Stimulated activated CD8-positive, alpha-beta memory T cell treated with anti-CD3 and anti-CD28 coated beads, Interleukin-4, amount 100 ng/mL, for 4 hours (primary cell): ENCODE measurements at places on chromosomes 13 and 19.

- DNase-seq = no peak
Observed at GRCh38 chr13:109058087-109058486, 428.7 kb downstream of the MYO16 start.

- DNase-seq = no peak
Observed at GRCh38 chr13:43368003-43368402, 344.6 kb downstream of the DNAJC15 start.

- DNase-seq = no peak
Observed at GRCh38 chr19:50826492-50827240, 3.1 kb upstream of the KLK1 start.

DNA sequence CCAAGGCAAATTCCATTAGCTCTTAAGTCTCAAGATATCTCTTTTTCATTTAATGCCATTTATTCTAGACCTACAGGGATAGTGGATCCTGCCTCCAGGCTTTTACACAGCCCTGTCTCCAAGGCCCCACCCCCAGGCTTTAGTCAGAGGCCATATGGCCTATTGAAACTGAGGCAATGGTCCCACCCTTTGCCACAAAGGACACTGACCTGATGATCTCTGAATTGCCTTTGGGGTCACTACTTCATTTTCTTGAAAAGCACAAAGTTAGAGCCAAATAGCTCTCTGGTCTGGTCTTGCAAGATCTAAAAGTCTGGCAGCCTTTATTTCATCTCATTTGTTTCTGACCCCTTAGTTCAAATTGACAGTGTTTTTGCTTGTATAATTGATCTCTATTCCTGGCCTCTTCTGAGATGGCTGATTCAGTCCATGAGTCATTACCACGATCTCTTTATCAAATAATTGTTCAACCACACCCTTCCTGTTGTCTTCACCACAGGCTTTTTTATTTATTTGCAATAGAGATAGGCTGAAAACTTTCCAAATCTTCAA, 209.8 kb downstream of the FGF14 start:
- DNase-seq = no peak

GRCh38 chr13:49610176-49610575, 18.1 kb upstream of the ARL11 start:
- DNase-seq = no peak

GRCh38 chr13:24360106-24360505, 50.7 kb downstream of the C1QTNF9 start:
- no peak for DNase-seq

GRCh38 chr13:38321654-38322053, 28.0 kb upstream of the UFM1 start:
- DNase-seq = no peak

DNA sequence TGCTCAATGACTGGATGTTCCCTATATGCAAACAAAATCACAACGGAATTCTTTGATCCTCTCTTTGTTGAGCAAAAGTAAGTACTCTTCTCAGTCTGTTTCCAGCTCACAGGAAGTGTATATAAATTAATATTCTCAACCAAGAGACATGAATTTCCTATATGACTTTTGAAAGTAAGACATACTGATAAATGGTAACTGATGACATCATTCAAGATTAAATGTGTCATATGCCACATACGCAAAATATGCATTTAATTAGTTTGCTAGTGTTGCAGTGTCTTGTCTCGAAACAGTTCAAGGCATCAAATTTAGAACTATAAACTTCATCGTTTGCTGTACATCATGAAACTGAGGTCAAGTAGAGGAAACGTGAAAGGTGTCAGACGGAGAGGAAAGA, 7.9 kb downstream of the CLDN10 start:
- no peak for DNase-seq

DNA sequence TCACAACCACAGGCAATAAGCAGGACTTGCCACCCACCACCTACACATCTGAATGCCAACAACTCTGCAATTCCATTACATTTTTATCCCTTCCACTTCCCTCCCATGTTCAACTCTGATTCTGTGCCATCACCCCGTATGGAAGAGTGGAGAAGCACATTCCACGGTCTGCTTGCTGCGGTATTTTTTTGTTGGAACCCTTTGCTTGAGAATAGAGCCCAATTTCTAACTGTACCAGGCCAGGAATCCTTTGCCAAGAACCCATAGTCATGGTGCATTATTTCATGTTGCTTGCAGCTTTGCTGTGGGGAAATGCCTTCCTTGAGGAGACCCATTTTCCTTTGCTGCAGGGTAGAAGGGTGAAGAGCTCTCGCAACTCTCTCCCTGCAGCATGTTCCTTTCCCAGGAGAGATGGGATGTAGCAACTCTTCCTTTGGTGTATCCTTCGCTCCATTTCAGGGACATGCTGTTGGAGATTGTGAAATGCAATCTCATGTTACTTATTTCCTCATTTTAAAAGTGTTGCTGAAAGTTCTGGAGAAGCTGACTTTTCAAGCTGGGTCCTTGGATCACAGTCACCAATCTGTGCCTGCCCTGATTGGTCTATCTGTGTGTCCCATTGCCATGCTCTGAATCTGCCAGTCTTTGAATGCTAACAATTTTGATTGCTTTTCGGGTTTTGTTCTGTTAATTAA, 69.8 kb upstream of the STARD13 start:
- DNase-seq = no peak

GRCh38 chr19:12939975-12940423, 1.6 kb downstream of the CALR start:
- no peak for DNase-seq

- no peak for DNase-seq
Observed at GRCh38 chr13:65724226-65724625, 1505.9 kb downstream of the PCDH9 start.

- peak; percentile 32 for DNase-seq
Observed at GRCh38 chr19:8585894-8586750, 8.9 kb upstream of the MYO1F start.

GRCh38 chr19:5804516-5805461, at the start of gene NRTN:
TSS of gene NRTN (plus strand) at chr19:5805067. CDS start at chr19:5824166, 19,099 bp downstream.
- no peak for DNase-seq

DNA sequence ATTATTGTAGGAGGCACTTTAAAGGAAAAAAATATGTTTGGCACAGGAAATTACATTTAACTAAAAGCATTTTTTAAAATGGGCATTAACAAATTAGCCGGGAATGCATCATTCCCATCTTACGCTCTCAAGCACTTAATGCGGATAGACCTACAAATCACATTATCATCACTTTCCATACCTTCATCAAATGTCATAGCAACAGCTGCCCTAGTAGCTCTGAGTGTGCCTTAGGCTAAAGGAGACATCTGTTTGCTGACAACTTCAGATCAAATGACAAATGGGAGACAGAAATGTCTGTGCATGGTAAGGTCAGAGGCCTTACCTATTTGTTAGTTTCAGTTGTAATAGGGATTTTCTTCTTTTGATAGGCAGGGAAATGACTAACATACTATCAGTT, 773.2 kb upstream of the SLC10A2 start:
- DNase-seq = no peak

DNA sequence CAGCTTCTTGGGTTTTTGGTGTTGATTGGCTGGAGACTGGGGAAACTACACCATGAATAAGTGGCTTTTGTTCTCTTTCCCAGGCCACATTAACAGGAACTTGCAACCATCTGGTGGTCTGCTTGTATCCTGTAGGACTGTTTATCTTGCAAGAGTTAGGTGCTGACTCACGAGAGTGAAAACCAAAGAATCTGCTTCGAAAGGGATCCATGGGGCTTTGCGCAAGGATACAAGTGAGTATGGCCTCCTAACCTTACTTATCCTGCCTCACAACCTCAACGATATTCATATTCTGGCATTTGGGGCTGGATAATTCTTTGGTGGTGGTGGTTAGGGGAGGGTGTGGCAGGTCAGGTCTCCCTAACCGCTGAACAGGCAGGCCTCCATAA, 4.7 kb upstream of the SIGLECL1 start:
- no peak for DNase-seq

- peak; percentile 33 for DNase-seq
Observed at GRCh38 chr19:16771618-16772017, 52.0 kb downstream of the NWD1 start.

- no peak for DNase-seq
Observed at GRCh38 chr19:28883241-28883693, 329.7 kb downstream of the UQCRFS1 start.

DNA sequence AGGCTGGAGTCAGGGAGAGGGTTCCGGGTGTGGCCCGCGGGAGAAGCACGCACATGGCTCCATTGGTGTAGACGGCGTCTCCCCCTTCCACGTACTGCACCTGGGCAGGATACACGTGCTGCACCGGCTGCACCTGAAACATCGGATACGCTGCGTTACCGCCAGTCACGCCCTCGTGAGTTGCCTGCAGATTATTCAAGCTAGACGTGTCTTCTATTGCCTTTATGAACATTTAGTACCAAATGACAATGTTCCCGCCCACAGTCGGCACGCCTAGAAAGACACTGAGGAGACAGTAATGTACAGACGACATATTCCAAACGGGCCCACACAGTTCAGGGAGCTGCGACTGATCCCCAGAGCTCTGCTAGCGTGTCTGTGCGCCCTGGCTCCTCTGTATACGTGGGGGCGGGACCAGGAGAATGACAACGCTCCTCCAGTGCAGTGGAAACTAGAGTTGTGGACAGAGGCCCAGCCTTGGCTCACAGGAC, 64.1 kb upstream of the RANBP3 start:
- no peak for DNase-seq

DNA sequence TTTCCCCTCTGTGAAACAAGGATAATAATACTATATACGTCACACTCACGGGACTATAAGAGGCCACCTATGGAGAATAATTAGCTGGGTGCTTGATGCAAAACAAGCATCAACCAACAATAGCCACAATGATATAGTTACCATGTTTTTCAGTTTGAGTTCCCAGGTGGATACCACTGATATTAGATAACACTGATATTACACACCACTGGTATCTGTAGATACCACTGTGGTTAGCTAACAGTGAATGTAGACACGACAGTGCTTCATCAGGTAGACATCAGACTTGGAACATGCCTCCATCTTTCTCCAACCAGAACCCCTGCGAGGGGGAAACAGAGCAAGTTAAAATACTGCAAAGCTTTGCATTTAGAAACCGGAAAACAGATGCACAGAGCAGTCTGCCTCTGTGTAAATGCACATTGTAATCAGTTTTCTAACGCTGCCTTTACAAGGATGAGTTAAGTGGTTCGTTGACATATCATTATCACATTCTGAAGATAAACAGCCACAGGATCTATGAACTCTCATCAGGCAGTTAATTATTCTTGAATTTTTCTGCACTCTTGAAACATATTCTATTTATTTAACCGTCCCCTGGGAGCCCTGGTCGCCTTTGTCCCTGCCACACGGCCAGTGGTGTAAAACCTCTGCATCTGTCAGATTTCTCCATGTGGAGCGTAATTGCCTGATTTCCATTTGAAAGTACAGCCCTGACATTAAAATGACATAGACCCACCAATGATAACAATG, 80.7 kb downstream of the RNASEH2B start:
- DNase-seq = no peak

- DNase-seq = no peak
Observed at GRCh38 chr13:35225582-35225981, 250.9 kb downstream of the MAB21L1 start.
